ENCODE measurements at places on chromosomes 3 and 15.

GRCh38 chr3:169297214-169297613 is 366.3 kb downstream of the MECOM start:
- DNase-seq, result no peak

- DNase-seq, result no peak
Measured at GRCh38 chr3:119786409-119786808, 4.5 kb downstream of the NR1I2 start.

DNA sequence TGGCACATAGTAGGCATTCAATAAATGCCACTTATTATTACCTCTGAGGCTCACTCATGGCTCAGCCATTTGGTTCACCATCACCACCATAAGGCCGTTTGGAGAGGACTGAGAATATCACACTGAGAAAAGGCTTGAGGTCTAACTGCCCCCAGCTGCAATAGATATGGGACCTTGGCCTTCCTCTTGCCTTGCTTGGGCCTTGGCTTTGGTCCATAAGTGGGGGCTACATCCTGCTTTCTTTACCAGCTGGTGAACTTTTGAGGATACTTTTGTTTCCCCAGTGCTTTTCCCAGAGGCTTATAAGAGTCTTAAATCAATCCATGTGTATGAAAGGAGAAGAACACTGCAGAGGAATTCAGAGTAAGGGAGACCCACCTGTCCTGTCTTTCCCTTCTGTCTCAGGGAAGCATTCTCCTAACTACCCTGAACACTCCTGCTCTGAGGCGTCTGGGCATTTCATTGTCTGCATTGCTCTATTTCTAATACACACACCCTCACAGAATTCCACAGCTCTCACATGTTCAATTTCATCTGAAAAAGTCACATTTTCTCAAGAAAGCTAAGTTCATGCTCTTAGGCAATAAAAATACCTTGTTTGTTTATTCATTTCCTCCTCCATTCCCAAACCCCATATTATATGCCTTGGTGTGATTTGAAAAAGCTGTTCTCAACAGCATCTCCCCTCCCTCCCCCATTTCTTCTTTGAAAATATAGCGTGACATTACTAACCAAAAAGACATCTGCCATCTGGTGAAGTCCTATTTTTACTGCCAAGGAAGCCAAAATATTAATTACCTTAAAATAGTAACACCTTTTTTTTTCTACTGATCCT is 22.5 kb upstream of the KCNMB2 start:
- DNase-seq, result no peak

DNA sequence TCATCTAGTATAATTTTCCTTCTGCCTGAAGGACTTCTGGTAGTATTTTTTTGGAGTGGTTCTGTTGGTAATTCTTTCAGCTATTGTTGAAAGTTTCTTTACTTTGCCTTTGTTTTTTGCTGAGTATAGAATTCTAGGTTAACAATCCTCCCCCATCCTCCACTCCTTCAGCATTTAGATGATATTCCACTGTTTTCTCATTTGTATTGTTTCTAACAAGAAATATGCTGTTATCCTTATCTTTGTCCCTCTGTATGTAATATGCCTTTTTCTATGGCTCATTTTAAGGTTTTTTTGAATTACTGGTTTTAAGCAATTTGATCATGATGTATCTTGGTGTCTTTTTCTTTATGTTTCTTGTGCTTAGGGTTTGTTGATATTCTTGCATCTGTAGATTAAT is 53.9 kb downstream of the KLF15 start:
- no peak for DNase-seq

- no peak for DNase-seq
Measured at GRCh38 chr15:53446376-53446775, 313.1 kb downstream of the WDR72 start.

All from NCI-H187 treated with DMSO at 0.1 percent for 48 hours (cell line).